Erythroblast (primary cell): ENCODE measurements at places on chromosomes 7 and 10.

GRCh38 chr10:47269294-47269693 is 30.7 kb upstream of the GDF10 start:
- no peak for DNase-seq

GRCh38 chr10:127776816-127777215 is 39.8 kb downstream of the FOXI2 start:
- no peak for DNase-seq

GRCh38 chr7:43395351-43395750 is 187.6 kb upstream of the STK17A start:
- no peak for DNase-seq

GRCh38 chr7:75715864-75716263 is 22.9 kb downstream of the HIP1 start:
- no peak for DNase-seq
